SK-N-SH (cell line): ENCODE measurements at places on chromosomes 11 and 22. TPM values are rescaled to one million over a fixed set of nuclear protein-coding genes. Genes with fewer than 3 reads are reported as not detected.
A peak's percentile ranks its signal among the peaks of the same experiment; 100 is the strongest.

The CPT1B gene
- 33.2 and 40.4 TPM in 2 replicates for polyA plus RNA-seq

The LUZP2 gene
- polyA plus RNA-seq: 0.03 and 0.06 TPM in 2 replicates

The OR5D16 gene
- not detected in 2 replicates for polyA plus RNA-seq

The TMEM135 gene
- polyA plus RNA-seq: 3.0 and 5.2 TPM in 2 replicates

The MRPL17 gene
- 88.3 and 88.6 TPM in 2 replicates for polyA plus RNA-seq

The APOL1 gene
- 0.42 and 0.56 TPM in 2 replicates for polyA plus RNA-seq

The APOBEC3B gene
- polyA plus RNA-seq: not detected in 2 replicates

The KRTAP5-11 gene
- not detected in 2 replicates for polyA plus RNA-seq

The KRTAP5-2 gene
- not detected in 2 replicates for polyA plus RNA-seq

The NCAM1 gene
- 19.4 and 20.7 TPM in 2 replicates for polyA plus RNA-seq

The IFITM10 gene
- polyA plus RNA-seq: 0.21 and 0.31 TPM in 2 replicates

The HPS5 gene
- 8.2 and 10.8 TPM in 2 replicates for polyA plus RNA-seq

The CCDC157 gene
- 5.8 and 7.9 TPM in 2 replicates for polyA plus RNA-seq

GRCh38 chr11:134004496-134005172 lies 47.9 kb upstream of the IGSF9B start:
- no peak for DNase-seq

DNA sequence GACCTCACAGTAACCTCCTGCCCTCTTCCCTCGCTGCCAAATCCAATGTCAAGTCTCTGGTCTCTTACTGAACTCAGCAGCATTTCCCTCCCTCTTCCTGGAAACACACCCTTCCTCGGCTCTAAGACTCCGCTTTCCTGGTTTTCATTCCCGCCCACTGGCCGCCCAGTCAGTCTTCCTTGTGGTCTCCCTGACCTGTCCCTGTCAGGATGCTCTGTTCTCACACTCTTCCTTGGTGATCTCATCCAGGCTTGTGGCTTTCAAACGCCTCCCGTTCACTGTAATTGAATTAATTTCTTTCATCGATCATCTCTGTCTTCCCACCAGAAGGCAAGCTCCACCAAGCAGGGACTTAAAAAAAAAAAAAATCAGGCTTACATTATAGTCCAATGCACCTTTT lies 33.5 kb downstream of the MYO18B start:
- peak; percentile 63 for DNase-seq

DNA sequence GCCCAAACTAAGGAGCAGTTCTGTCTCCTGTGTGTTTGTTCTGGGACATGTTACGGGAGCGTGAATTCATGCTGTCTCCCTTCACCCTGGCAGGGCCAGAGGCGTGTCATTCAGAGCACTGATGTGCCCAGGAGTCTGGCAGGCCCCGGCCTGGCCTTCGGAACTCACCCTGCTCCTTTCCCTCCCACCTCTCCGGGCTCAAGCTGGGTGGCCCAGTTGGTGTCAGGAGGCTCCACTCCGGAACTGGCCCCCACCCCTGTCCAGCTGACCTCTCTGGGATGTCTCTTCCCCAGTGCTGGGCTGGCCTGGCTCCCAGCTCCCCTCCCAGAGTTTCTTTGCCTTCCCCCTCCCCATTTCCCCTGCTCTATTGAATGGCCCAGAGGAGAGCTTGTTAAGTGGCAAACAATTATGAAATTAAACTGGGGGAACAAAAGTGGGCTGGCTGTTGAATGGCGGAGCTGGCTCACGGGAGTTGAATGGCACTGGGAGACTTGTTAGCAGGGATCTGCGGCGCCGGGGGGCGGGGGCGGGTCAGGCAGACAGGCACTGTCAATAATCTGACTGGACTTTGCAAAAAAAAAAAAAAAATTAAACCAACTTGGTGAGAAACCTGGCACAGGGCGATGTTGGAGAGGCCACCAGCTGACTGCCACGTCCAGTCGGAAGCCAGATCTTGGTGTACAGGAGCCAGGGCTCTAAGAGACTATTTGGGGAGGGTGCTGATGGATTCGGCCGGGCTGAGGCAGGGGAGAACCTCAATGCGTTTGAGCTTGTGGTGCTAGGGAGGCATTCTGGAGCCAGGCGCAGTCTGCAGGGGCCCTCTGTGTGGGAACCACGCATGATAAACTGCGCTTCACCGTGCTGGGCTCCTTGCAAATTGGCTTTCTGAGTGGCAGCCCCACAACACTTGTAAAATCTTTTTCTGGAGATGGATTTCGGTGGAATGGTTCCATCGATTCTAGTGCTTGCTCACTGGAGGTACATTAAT lies 1.3 kb downstream of the MPPED1 start:
- no peak for DNase-seq

DNA sequence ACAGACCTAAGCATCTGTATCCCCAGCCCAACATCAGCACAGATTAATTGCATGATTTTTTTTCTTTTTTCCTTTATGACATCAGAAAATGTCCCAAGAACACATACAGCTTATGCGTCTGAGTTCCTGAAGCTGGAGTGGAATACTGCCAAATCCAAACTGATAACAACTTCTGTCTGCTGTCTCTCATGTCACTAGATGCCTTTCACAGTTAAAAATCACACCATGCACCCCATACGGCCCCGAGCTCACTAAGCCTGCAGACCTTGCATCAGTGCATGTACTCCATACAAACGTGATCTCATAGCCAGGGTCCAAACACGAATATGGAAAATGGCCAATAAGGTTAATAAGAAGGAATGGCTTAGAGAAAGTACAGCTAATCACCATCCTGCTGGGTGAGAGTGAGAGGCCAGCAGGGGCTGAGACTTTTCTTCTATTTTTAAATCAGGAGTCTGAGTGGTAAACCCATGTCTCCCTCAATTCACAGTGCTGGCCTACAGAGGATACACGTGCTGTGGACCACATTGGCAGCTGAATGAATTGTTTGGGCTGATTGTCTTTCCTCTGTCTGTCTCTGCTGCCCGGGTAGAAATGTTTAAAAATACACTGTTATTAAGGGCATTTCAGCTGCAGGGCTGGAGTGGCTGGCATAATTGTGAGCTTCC lies 350.6 kb upstream of the RAG2 start:
- peak; percentile 35 for DNase-seq

- no peak for DNase-seq
These were observed 157.1 kb downstream of the DYNC2H1 start for GRCh38 chr11:103266167-103266831.

DNA sequence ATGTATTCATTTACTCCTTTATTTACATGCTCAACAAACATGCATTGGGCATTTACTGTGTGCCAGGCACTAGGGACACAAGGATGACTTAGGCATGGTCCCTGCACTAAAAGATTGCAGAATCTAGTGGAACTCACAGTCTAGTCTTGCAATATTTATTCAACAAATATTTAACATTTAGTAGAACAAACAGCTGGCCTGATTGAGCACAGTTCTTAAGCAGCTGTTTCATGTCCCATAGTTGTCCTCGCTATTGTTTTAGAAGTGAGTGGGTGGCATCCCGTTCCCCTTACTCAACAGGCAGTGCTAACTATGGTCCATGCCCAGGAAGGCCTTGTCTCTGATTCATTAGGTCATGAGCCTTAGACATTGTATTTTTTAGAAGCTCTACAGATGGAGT lies 459.9 kb upstream of the CADM1 start:
- DNase-seq: no peak

- DNase-seq: no peak
These were observed 14.5 kb upstream of the RPS19BP1 start for GRCh38 chr22:39546889-39547586.

- DNase-seq: no peak
These were observed 105.0 kb upstream of the RAG2 start for GRCh38 chr11:36703055-36703404.

- DNase-seq: no peak
These were observed 7.6 kb downstream of the RNH1 start for GRCh38 chr11:499201-500076.

- DNase-seq: peak; percentile 17
These were observed 10.4 kb downstream of the P2RY2 start for GRCh38 chr11:73228268-73229134.

DNA sequence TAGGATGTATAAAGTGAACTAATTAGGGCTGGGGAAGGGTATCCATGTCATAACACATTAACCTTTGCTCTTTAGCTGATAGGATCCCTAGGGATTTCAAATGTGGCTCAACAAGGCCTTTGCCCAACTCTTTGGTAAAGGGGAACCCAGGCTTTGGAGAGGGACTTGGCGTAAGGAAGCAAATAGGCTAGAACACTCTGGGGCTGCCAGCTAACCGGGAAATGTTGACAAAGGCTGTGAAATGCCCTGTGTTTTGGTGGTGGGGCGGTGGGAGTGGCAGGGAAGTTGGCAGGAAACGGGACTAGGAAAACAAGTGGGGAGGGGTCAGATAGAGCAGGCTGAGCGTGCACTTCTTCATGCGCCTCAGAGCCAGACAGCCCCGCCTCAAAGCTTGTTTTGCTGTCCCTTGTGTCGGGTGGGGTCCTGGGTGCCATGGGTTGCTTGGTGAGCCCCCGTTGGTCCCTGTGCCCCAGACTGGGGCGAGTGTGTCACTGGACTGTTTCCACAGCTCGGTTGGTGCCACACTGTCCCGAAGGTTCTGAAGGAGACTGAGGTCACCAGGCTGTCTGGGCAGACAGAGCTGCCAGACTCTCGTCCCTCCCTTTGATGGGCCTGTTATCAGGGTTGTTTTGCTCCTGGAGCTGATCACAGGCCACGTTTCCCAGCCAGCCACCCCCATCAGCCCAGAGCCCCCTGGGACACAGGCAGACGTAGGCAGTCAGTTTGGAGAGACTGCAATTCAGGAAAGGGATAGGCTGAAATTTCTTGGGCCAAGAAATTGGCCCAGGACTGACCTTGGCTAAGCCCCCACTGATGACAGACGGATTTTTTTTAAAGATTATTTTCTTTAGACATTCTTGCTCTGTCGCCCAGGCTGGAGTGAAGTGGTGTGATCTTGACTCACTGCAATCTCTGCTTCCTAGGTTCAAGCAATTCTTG lies 19.6 kb downstream of the KCTD21 start:
- DNase-seq: peak; percentile 75

- no peak for DNase-seq
These were observed 1.7 kb downstream of the YAP1 start for GRCh38 chr11:102111787-102112508.

GRCh38 chr11:130614591-130614990 lies 166.1 kb downstream of the ADAMTS15 start:
- no peak for DNase-seq

DNA sequence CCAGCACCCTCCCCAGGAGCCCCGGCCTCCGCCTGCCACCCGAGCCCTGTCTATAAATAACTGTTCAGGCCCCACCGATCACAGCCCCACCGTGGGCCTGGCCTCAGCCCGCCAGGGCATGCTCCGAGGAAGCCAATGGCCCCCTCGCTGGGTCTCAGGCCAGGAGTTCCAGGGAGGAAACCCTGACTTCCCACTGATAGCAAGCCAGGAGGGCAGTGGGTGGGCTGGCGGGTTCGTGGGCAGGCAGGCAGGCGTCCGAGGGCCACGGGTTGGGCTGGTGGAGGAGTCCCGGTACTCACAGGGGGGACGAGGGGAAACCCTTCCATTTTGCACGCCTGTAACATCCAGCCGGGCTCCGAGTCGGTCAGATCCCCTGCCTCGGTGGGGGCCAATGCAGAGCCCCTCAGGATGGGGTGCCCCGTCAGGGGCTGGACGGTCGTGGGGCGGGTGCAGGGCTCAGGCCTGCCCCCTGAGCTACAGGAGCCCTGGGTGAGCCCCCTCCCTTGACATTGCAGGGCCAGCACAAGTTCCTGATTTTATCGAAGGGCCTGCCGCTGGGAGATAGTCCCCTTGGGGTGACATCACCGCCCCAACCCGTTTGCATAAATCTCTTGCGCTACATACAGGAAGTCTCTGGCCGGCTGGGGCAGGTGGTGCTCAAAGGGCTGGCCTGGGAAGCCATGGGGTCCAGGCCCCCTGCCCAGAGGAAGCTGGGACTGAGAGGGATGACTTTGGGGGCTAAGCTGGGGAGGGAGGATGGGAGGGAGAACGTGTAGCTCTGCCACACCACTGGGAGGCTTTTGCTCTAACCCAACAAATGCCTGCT lies at the start of gene SPI1:
Gene SPI1, minus strand, starts transcription at position 538 of the 826 bp plus-strand sequence. Its CDS starts 194 bp downstream, at position 344.
- DNase-seq: peak; percentile 43

DNA sequence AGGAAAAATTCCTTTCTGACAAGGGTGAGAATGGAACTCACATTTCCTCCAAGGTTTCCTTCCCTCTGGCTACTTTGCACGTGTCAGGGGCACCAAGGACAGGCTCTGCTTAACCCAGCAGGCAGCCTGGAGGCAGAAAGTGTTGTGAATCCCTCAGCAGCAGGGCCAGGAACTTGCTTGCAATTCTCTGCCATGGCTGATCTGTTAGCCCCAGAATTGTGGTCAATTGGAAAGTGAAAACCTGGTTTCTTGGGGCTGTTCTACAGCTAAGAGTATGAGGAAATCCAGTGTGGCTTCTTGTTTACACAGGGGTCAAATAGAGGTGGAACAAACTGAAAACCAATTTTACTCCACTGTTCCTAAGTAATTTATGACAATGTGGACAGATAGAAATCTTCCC lies 38.3 kb upstream of the CEP295 start:
- no peak for DNase-seq

DNA sequence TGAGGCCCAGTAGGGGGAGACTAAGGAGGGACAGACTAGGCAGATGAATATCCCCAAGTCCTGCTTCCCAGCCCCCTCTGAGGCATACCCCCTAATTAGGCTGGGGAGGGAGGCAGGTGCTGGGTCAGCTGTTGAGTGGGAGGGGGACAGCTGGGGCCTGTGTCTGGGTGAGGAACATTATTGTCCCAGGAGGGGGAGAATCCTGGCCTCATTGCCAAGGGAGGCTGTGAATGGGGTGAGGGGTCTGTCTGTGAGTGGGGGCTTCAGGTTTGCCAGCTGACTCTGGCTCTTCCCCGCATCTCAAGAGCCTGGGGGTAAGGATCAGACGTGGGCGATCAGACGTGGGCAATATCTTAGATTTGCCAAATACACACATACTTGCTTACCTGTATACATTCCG lies 2.1 kb downstream of the INPPL1 start:
- no peak for DNase-seq

GRCh38 chr22:32205974-32206773 lies 1.3 kb upstream of the RFPL2 start:
- DNase-seq: peak; percentile 77

DNA sequence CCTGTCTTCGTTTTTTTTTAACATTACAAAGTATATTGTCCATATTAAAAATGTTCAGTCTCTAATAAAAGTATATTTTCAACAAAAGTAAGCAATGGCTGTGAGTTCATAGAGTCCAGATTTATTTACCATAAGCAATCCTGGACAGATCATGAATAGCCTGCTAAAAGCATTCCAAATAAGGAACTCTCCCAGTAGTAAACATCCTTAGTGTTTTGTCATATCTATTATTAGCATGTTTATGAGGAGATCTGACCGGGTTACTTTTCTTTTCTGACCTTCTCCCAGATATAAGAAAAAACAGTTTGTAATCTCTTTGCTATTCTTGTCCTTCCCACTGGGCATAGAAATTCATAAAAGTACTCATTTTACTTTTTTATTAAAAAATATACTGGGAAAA lies 403.9 kb upstream of the ANO3 start:
- DNase-seq: no peak

GRCh38 chr11:67999704-68000103 lies 4.2 kb downstream of the UNC93B1 start:
- peak; percentile 4 for DNase-seq

GRCh38 chr11:105960252-105961245 lies 61.5 kb downstream of the MSANTD4 start:
- no peak for DNase-seq

GRCh38 chr22:45425101-45425500 lies 11.6 kb downstream of the RIBC2 start:
- no peak for DNase-seq

GRCh38 chr11:120929664-120930154 lies 94.2 kb upstream of the TBCEL start:
- DNase-seq: peak; percentile 72

- DNase-seq: no peak
These were observed 3.4 kb upstream of the SIDT2 start for GRCh38 chr11:117175104-117175503.
